Frontal cortex (tissue), 4 donors: ENCODE measurements at places on chromosomes 6 and 20. TPM values are rescaled to one million over a fixed set of nuclear protein-coding genes. Genes with fewer than 3 reads are reported as not detected.
A peak's percentile ranks its signal among the peaks of the same experiment; 100 is the strongest.

HMGN3 gene
- 40.4 TPM for total RNA-seq

DNA sequence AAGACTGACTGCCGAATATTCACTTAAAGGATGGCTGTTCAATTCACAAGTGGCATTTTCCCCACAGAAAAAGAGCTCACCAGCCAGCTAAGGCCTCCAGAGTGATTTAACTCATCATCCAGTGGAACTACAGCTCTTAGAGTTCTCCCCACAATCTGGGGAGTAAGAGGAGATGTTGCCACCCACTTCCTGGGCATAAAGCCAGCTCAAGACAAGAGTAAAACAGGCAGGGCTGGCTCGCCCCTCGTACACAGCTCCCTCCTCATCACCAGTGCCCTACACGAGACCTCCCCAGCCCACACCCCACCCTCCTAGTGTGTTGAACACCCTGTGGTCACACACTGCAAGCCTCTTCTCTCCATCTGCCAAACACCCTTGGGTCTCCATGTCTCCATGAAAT is 47.2 kb upstream of the IPCEF1 start:
- DNase-seq, result no peak

DNA sequence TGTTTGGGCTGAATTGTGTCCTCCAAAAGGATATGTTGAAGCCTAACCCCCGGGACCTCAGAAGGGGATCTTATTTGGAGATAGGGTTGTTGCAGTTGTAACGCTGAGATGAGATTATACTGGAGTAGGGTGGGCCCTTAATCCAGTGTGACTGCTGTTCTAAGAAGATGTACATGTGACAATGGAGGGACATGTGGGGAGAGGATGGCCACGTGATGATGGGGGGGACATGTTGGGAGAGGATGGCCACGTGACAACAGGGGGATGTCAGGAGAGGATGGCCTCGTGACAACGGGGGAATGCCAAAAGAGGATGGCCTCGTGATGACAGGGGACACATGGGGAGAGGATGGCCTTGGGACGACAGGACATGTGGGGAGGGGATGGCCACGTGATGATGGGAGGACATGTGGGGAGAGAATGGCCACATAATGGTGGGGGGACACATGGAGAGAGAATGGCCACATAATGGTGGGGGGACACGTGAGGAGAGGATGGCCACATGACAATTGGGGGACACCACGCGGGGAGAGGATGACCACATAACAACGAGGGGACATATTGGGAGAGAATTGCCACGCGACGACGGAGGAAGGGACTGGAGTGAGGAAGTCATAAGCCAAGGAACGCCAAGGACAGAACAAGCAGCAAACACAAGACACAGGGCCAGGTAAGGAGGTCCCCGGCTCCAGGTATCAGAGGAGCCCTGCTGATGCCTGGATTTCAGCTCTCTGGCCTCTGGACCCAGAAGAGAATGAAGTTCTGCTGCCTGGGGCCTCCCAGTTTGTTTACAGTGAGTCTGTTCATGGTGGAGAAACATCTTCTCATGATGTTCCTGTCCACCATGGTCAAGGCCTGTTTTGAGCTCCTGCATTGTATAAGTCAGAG is 29.2 kb downstream of the SYNJ2 start:
- no peak for DNase-seq

NOX3 gene
- total RNA-seq, result not detected

DNA sequence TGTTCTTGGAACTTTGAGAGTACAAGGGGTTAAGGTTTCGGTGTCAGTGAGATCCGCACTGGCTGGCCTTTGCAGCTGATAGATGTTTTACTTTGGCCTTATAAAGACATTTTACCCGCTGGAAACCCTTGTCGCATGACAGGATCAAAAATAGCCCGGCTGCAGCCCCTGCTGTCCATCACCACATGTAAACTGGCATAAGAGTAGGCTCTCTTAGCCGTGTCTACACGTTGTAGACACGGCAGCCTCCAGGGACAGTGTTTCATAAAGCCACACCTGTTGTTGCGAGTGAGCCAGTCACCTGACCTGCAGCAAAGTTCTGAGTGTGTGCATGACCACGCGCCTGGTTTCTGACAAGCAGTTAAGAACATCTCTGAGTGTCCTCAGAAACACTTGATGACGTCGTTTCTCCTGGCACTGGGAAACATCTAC is 8.5 kb downstream of the RBM24 start:
- DNase-seq, result no peak

GRCh38 chr6:148342350-148343046 is at the start of gene SASH1:
Gene SASH1 (plus strand): TSS chr6:148342838. CDS start chr6:148343068, 230 bp downstream.
- peak; percentile 65 for DNase-seq

GRCh38 chr6:147080225-147080624 is 124.0 kb upstream of the STXBP5 start:
- no peak for DNase-seq

- DNase-seq, result no peak
Measured at GRCh38 chr6:129645830-129646579, 64.0 kb downstream of the ARHGAP18 start.

GRCh38 chr20:36267605-36268381 is 31.5 kb downstream of the AAR2 start:
- DNase-seq, result no peak

ZBTB12 gene
- 25.7 TPM for total RNA-seq

GRCh38 chr6:125924697-125925358 is 31.7 kb upstream of the HINT3 start:
- DNase-seq, result no peak

- no peak for DNase-seq
Measured at GRCh38 chr6:73802366-73802765, 106.4 kb downstream of the CD109 start.

TSBP1 gene
- total RNA-seq, result not detected

DNA sequence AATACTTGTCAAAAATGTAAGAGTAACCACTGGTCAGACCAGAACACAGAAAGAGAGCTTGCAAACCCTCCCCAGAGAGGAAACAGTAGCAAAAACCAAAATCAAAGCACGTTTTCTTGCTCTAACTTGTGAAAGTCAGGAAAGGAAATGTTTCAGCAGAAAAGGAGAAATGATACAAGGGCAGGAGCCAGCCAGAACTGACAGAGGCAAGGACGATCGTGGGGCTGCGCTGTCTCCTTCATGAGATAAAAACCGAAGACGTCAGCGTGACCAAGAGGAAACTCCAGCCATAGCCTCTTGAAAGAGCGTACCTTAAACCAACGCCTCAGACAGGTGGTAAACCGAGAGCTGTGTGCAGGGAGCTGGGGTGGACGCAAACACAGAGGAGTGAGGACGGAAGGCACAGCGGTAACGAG is 27.5 kb downstream of the LAMA5 start:
- no peak for DNase-seq

TFAP2D gene
- total RNA-seq, result 2.9 TPM

GRCh38 chr20:46984405-46984804 is 89.8 kb downstream of the EYA2 start:
- no peak for DNase-seq
